GM23248 (cell line): ENCODE measurements at places on chromosomes 3 and 15. TPM values are rescaled to one million over a fixed set of nuclear protein-coding genes. Genes with fewer than 3 reads are reported as not detected.

GRCh38 chr3:129558772-129559564 is 16.0 kb downstream of the H1-8 start:
- H3K27me3 ChIP-seq, result no peaks in the 10 kb centered on the region
- H3K36me3 ChIP-seq, result peaks cover 4% of the 10 kb centered on the region; the same call in 1 of the 2 replicates
- H3K4me3 ChIP-seq, result no peak overlapping the region
- DNase-seq, result peak; percentile 79

DNA sequence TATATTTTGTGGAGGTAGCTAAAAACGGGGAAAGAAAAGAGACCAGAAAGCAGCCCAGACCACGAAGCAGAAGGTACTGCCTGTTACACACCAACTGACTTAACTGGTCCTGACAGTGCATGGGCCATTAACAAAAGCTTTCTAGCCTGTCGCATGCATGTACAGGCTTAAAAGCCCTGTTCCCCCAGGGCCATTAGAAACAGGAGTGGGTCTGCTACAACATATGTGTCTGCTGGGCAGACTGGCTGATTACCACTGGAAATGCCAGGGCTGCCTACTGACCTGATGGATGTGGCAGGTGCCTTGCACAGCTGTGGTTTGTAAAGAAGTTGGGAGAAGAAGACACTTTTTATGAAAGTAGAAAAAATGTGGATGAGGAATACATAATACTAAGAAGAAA is 137.4 kb downstream of the GAP43 start:
- no peak overlapping the region for H3K27ac ChIP-seq
- no peaks in the 10 kb centered on the region for H3K27me3 ChIP-seq
- H3K36me3 ChIP-seq, result no peaks in the 10 kb centered on the region

DNA sequence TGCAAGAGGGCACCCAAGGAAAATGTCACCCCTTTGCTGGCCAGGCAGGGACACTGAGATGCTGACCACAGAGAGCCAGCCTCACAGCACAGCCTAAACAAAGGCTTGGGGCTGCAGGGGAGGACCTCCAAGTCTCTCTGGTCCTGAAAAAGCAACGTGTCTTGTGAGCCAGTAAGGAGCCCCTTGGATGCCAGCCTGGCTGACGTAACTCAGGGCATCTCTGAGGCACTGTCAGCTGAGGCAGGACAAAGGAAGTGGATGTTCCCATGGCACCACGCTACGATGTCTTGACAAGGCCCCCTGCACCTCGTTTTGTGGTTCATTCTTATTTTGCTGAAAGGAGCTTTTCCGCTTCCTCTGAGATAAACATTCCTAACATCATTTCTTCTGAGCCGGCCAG is 160.7 kb downstream of the OR4M2 start:
- H3K4me1 ChIP-seq, result no peaks in the 10 kb centered on the region
- no peaks in the 10 kb centered on the region for H3K27me3 ChIP-seq
- no peak overlapping the region for H3K4me3 ChIP-seq
- DNase-seq, result no peak

DNA sequence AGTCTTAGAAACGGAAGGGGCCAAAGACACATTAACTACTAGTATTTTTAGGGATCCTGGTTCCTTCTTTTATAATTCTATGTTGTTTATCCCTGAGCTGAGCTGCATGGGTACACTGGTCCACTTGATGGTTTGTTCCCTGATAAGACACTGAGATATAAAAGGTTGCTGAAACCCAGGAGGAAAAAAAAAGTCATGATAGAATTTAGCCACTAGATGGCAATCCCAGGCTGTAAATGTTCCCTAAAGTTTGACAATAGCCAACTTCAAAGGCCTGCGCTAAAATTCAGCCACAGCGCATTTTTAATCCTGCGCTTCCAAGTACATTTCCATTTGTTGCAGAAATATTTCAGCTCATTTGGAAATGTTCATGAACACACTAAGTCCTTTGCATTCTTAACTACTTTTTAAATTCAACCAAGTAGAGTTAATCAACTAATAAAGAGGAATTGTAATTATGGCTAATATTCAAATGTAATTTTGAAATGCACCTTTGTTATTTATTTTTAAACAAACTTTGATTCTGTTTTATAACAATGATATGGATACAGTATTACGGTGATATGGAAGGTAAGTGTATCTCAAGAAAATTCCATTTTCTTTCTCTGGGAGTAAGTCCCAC is 249.3 kb upstream of the FEZF2 start:
- H3K36me3 ChIP-seq, result no peaks in the 10 kb centered on the region
- no peak overlapping the region for H3K4me3 ChIP-seq
- H3K4me1 ChIP-seq, result no peaks in the 10 kb centered on the region
- no peak overlapping the region for H3K27ac ChIP-seq
- DNase-seq, result peak; percentile 68
- no peaks in the 10 kb centered on the region for H3K27me3 ChIP-seq

Gene GNAT1
- not detected in 2 replicates for polyA plus RNA-seq

Gene RPL22L1
- polyA plus RNA-seq, result 82.2 and 83.0 TPM in 2 replicates

GRCh38 chr3:33202711-33203457 is 15.7 kb downstream of the SUSD5 start:
- no peaks in the 10 kb centered on the region for H3K4me1 ChIP-seq
- no peaks in the 10 kb centered on the region for H3K36me3 ChIP-seq
- no peak overlapping the region for H3K27ac ChIP-seq
- DNase-seq, result no peak
- peaks cover 17% of the 10 kb centered on the region for H3K27me3 ChIP-seq
- no peak overlapping the region for H3K4me3 ChIP-seq

GRCh38 chr3:157063469-157063868 is 96.5 kb downstream of the CCNL1 start:
- no peak for DNase-seq
- no peaks in the 10 kb centered on the region for H3K36me3 ChIP-seq
- no peak overlapping the region for H3K27ac ChIP-seq
- no peak overlapping the region for H3K4me3 ChIP-seq
- H3K4me1 ChIP-seq, result 0 out of 2 replicates have a peak, but pooled peaks cover 5% of the 10 kb centered on the region

- no peak overlapping the region for H3K4me3 ChIP-seq
- peak overlapping the region; percentile 81 for H3K27ac ChIP-seq
- H3K36me3 ChIP-seq, result no peaks in the 10 kb centered on the region
- peak; percentile 63 for DNase-seq
Observed at GRCh38 chr15:75672646-75673425, 25.1 kb downstream of the SNX33 start.

DNA sequence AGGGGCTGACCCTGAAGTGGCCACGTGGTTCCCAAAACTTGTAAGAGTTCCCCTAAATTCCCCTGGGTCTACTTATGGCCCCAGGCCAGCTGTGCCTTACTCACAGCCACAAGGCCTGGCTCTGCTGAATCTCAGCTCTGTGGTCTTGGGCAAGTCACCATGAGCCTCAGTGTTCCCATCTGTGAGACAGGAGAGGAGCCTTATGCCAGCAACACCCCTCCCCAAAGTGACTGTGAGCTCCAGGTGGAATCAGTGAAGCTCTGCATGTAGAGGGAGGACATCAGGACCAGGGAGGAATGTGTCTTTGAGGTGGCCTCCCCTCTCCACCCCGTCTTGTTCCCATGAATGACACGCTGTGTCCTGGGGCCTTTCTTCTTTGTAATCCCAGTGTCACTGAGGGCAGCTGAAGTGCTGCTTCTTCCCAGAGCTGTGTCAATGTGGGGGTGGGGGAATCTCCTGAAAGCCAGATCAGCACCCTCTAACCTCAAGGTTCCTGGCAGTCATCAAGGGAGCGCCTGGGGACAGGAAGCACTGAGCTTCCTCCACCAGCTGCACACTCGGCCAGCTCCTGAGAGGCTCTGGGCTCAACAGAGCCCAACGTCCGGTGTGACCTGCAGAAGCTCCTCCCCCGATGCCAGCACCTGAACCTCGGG is 258.9 kb downstream of the UACA start:
- H3K36me3 ChIP-seq, result no peaks in the 10 kb centered on the region
- DNase-seq, result peak; percentile 89
- H3K4me1 ChIP-seq, result peaks cover 50% of the 10 kb centered on the region
- 0 out of 2 replicates have a peak, but pooled peaks cover 5% of the 10 kb centered on the region for H3K27me3 ChIP-seq

Gene RTP3
- polyA plus RNA-seq, result not detected in 2 replicates

- DNase-seq, result peak; percentile 73
- peak overlapping the region; percentile 36 for H3K4me3 ChIP-seq
- peaks cover 23% of the 10 kb centered on the region for H3K4me1 ChIP-seq
- no peaks in the 10 kb centered on the region for H3K27me3 ChIP-seq
- H3K36me3 ChIP-seq, result no peaks in the 10 kb centered on the region
Observed at GRCh38 chr15:25797511-25797935, 65.6 kb downstream of the ATP10A start.

DNA sequence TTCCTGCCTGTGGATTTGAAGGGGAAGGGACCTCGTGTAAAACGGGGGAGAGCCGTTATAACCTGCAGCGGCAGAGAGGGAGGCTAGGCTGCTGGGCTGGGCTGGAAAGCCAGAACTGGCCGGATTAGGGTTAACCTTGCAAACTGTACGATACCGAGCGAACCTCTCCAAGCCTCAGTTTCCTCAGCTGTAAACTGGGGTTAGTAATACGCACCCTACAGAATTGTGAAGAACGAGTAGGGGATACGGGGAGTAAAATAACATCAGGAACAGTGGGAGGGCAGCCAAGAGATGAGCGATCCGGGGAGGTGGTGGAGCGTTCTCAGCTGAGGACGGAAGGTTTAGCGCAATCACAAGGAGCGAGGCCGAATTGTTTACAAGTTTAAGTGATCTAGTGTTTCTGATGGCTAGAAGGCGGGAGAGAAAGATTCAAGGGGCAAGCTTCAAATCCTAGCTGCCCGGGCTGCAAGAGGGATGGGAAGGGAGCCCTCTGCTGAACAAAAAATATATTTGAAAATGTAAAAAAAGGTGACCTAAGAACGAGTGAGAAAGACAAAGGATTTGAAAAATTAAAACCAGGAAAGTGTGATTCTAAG is 768 bp upstream of the SEMA5B start:
- no peaks in the 10 kb centered on the region for H3K36me3 ChIP-seq
- H3K4me1 ChIP-seq, result 0 out of 2 replicates have a peak, but pooled peaks cover 9% of the 10 kb centered on the region
- H3K27ac ChIP-seq, result no peak overlapping the region
- DNase-seq, result peak; percentile 84
- peaks cover 85% of the 10 kb centered on the region for H3K27me3 ChIP-seq

DNA sequence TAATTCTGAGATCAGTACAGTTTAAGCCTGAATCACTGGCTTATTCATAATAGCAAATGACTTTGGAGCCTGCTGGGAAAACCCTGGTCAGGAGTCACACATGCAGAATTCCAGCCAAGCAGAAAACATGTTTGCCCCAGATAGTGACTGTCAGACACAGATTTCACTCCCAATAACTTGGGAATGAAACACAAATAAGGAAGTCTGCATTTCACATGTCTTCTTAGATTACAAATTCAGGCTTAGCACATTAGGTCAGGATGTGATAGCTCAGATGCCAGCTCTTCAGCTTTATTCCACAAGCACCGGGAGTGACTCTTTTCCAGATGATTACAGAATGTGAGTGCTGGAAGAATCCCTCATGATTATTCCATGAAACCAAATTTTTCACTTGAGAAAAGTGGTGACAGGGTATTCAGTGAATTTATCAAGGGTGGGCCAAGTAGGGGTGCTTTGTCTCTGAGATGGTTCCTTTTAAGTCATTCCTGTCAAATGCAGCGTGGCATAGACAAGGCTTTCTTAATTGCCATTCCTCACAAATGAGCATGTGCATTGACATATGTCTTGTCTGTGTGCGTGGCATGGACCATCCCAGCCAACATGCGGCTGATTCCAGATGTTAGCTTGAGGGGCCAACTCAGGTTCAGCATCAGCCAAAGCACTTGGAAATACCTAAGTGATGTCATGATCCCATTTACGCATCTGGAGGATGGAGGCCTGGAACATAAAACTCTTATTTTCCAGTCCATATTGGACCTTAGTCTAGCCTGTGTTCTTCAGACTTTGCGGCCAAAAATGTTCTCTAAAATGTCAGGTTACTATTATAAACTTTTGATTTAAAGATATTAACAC is 191.0 kb downstream of the EPHB1 start:
- no peak overlapping the region for H3K4me3 ChIP-seq
- H3K27me3 ChIP-seq, result no peaks in the 10 kb centered on the region
- no peak overlapping the region for H3K27ac ChIP-seq
- H3K36me3 ChIP-seq, result no peaks in the 10 kb centered on the region
- H3K4me1 ChIP-seq, result no peaks in the 10 kb centered on the region

DNA sequence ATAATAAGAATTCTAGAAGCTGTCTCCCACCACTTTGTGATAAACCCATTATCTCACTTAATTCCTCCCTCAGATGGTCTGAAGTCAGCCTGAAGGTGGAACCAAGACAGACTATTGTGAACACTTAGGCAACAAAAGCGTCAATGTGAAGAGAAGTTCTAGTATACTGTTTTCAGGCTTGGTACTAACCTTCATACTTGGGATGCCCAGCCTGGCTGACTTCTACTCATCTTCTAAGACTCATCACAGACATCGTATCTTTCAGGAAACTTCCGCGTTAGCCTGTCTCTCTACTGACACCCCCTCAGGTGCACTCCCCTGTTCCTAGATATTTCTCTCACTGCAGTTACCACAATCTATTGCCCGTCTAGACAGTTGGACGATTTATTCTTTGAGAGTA is 201.2 kb downstream of the SATB1 start:
- H3K36me3 ChIP-seq, result no peaks in the 10 kb centered on the region
- no peak overlapping the region for H3K4me3 ChIP-seq
- no peaks in the 10 kb centered on the region; the same call in 1 of the 2 replicates for H3K27me3 ChIP-seq
- H3K4me1 ChIP-seq, result no peaks in the 10 kb centered on the region
- no peak overlapping the region for H3K27ac ChIP-seq

Gene OIP5
- polyA plus RNA-seq, result 7.8 and 8.6 TPM in 2 replicates
